ENCODE measurements at places on chromosomes 3 and 15. TPM values are rescaled to one million over a fixed set of nuclear protein-coding genes. Genes with fewer than 3 reads are reported as not detected.
A peak's percentile ranks its signal among the peaks of the same experiment; 100 is the strongest.

- DNase-seq = no peak
Measured at GRCh38 chr15:48493763-48494225, 151.7 kb downstream of the FBN1 start.

- no peak for DNase-seq
Measured at GRCh38 chr3:196792771-196793170, 53.1 kb downstream of the PAK2 start.

DNA sequence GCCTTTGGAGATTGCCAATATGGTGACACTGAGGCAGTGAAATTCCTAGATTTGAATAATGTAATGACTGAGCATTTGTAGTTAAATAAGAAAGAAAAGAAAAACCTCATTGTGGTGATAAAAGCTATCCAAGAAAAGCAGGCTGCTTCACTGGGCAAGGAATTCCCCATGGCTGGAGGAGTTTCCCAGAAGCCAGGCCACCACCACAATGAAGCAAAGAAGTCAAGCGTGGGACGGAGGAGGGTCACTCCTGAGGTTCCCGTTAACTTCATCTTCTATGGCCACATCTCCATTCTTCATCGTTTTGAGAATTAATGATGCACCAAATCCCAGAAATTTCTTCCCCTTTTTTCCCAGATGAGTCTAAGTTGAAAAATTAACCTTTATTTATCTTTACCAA, 185.8 kb upstream of the BCL6 start:
- no peak for DNase-seq

DNA sequence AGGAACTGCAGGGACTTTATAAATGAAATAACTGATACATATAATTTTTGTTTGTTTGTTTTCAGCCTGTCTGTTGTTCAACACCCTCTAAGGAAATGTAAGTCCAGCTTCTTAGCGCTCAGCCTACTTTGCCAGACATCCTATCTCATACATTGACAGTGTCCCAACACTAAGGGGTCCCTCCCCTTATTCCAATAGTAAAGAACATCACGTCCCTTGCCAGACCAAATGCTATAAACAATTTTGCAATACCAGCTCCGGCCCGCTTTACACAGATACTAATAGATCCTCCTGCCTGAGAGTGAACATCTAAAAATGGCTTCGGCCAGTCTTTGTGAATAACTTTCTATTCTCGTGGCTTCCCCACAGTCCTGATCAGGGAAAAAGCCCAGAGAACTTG, 4.5 kb upstream of the TAFA4 start:
- no peak for DNase-seq

Gene A4GNT
- 1.8 TPM for total RNA-seq

Gene WDR76
- 6.9 TPM for total RNA-seq

Gene SLC28A2
- total RNA-seq = not detected

- no peak for DNase-seq
Measured at GRCh38 chr3:71919572-71919971, 134.6 kb upstream of the PROK2 start.

DNA sequence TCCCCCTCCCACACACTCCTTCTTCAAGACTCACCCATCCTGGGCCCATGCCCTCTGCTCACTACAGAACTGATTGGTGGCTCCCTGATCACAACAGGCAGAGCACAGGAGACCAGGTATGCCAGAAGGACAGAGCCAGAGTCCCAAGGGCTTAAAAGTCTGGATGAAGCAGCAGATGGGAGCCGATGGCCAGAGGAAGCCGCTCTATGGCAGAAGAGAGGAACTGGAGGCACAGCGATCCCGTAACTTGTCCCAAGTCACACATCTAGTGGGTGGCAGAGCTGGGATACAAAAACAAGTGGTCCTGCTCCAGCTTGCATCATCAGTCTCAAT, 20.7 kb downstream of the ITGA11 start:
- DNase-seq = no peak

- no peak for DNase-seq
Measured at GRCh38 chr15:61248790-61249189, 19.7 kb upstream of the RORA start.

Gene MINDY2
- 8.9 TPM for total RNA-seq

- DNase-seq = no peak
Measured at GRCh38 chr15:88125576-88125975, 131.0 kb downstream of the NTRK3 start.

DNA sequence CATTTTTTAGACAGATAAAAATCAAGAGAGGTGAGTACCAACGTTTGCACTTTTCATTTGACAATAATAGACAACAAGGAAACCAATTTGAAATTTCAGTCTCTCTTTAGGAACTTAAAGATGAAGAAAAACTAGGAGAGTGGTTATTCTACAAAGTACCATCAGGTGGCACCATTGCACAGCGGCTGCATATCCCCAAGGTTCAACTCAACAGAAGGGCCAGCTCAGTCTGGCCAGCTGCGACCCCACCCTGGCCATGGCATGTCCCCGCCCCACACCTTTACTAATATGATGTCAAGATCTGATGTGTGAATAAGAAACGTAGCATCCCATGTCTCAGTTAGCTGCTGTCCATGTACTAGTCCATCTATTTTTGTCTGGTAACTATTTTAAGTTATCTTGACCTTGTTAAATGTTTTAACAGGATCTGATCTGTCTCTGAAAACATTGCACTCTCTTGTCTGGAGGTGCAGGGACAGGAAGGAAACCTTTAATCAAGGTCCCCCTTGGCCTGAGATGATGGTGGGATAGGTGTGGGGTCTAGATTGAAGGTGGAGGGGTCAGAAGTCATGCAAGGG, 35.5 kb upstream of the CGNL1 start:
- peak; percentile 61 for DNase-seq

DNA sequence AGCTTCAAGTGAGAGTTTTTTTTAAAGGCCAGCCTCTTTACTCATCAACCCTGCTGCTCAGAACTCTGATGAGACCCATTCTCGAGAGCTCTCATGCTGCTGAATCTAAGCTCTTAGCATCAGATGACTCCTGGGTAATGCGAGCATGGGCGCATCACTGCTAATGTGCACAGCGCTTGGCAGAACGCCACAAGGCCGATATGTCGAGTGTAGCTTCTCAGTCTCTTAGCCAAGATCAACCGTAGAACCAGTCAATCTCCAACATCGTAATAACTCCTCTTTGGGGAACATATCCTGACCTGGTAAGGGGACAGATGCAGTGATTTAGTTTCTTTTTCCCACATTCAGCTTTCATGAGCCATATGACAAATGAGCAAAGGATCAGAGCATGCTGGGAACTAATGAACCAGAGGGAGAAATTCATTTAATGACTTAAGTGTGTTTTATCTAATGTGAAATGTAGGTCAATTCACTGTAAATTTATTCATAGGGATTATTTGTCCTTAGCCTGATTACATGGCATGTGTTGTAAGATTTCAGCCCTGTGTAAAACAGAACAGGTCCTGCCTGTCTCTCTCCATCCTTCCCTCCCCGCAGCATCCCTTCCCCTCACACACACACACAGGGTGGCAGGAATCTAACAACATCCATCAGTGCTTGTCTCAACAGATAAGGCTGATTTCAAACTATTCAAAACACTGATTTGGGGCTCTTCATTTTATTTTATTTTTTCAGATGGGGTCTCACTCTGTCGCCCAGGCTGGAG, 195.4 kb upstream of the C2CD4B start:
- DNase-seq = no peak

Gene CPLX3
- not detected for total RNA-seq

DNA sequence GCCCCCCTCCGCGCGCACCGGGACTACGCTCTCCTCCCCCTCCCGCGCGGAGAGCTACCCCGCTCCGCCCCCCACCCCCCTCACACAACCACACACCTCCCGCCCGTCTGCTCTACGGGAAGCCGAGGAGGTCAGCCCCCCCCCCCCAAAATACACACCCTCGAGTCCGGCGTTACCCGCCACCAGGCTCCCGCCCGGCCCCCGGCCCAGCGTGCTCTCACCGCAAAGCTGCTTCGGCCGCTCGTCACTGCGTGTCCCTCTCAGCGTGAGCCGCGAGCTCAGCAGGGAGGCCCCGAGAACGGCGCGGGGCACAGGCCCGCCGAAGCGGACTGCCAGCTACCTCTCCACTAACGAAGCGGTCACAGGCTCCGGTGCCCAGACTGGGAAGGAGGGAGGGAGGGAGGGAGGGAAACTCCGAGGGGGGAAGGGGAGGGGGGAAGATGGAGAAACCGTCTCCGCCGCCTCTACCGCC, 252 bp downstream of the SIN3A start:
- no peak for DNase-seq

DNA sequence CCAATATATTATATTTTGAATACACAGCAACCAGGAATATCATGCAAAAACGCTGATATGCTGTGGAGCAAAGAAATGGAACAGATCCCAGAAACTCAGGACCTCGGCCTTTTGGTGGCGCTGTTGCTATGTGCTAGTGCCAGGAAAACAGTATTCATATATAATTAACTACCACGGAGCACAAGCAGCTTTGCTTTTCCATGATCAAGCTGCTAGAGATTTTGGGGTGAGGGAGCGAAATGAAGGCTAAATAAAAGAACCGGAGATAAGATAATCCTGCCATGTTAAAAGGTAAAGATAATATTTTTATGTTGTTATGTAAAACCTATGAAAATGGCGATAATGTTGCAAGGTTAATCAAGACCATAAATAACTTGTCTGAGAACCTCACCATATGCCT, 157.7 kb upstream of the FAM3D start:
- peak; percentile 81 for DNase-seq

GRCh38 chr3:171453180-171453886, 6.9 kb downstream of the TNIK start:
- no peak for DNase-seq

Data from body of pancreas (tissue), 4 donors.